Urothelium cell line (cell line): ENCODE measurements at places on chromosomes 4 and X.

DNA sequence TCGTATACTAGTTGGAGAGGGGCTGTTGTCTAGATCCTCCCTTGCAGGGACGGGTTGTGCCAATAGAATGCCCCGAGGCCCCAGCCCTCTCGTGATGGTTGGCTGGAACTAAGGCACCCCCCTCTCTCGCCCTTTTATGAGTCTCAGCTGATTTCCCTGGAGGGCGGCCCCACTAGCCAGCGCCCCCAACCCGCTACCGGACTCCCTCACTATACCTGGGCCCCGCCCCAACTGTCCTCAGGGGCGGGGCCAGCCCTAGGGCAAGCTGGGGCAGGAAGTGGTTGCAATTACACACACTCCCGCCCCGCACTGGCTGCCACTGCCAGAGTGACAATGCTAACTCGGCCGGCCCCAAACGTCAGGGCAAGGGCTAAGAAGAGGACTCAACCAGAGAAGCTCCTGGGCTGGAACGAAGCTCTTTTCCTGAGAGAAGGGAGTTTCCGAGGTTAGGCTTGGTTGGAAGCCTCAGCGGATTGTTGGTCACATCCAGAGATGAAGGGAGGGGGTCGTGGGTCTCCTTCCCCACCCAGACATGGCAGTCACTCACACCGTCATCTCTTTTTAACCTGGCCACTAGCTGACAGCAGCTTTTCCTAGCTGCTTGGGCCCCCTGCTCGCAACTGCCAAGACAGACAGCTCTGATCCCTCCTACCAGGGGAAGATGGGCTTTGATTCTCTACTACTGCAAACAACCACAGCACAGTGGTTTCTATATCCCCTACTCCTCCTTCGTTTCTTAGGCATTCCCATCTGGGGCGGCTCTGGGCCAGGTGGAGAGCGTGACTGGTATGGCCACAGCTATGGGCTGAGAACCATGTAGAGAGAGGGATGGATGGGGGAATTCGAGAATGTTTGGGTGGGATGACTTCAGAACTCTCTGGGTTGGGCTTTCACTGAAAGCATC is 21.0 kb upstream of the BCORL1 start:
- peak; percentile 59 for DNase-seq

GRCh38 chr4:109588176-109588575 is 28.1 kb downstream of the MCUB start:
- no peak for DNase-seq

DNA sequence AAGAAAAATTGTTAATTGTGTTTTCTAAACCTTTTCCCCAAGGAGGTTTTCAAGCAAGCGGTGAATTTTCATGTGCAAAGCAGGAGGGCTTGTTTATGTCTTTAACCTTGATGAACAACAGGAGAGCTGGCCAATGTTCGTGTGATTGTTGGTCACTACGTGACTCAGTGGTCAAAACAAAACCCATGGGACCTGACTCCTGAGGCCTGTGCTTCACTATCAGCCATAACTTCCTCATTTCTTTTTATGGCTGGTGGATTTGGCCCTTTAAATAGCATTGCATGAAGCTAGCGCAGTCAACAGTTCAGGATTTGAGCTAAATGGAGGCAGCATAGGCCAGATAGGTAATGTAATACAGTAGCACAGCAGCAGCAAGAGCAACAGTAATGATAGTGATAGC is 80.5 kb downstream of the MID1IP1 start:
- DNase-seq: no peak

DNA sequence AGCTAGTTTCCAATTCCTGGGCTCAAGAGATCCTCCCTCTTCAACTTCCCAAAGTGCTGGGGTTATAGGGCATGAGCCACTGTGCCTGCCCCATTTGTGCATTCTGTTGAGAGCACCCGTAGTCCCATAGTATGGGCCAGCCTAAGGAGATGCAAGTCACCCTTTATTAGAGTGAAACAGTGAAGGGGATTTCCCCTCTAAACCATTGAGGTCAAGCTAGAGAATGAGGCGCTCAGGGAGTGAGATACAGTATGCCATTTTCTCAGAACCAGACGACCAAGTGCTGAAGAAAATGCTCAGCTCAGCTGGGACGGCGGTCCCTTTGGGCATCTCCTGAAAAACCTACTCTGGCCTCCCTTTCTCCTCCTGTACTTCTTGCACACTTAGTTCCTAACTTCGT is 18.7 kb downstream of the RNF4 start:
- DNase-seq: no peak

- DNase-seq: no peak
These were observed 97.3 kb upstream of the NOCT start for GRCh38 chr4:138918169-138918869.

GRCh38 chrX:49919617-49920016 is 2.8 kb upstream of the CLCN5 start:
- DNase-seq: peak; percentile 36

DNA sequence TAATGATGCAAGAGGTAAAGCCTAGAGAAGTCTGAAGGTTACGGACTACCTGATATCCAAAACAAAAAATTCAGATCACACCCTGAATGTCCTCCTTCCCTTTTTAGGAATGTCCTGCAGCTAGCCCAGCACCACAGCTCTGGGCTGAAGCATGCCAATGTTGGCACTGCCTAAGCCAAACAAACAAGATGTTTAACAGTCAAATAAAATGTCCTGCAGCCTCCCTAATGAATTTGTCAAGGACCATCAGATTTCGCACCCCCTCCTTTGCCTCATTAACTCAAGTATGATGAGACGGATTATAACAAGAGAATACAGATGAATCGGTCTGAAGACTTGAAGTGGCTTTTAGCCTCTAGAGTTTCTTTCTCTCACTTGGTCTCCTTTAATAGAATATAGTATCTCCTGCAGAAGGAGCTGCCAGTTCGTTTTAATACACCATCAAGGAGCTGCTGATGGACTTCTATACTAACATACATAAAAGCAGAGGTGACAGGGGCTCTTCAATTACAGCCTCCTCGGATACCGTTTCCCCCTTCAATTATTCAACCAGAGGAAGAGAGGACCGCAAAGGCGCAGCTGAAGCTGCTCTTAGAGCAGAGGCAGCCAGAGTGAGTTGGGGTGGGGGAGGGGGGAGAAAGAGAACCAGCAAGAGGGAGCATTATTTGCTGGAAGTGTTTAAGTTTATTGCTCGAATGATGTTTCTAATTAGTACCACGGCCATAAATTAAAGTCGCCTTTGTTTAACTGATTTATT is 3.0 kb upstream of the MAB21L2 start:
- no peak for DNase-seq

- DNase-seq: no peak
These were observed 2.7 kb downstream of the AFAP1 start for GRCh38 chr4:7937006-7937405.

GRCh38 chr4:2266181-2266580 is 4.3 kb upstream of the MXD4 start:
- DNase-seq: no peak

- DNase-seq: no peak
These were observed 101.2 kb upstream of the SLC4A4 start for GRCh38 chr4:71237641-71238040.
